ENCODE measurements at places on chromosomes 7 and 10.

GRCh38 chr10:119502209-119502608, 40.3 kb downstream of the RGS10 start:
- peak; percentile 92 for DNase-seq

DNA sequence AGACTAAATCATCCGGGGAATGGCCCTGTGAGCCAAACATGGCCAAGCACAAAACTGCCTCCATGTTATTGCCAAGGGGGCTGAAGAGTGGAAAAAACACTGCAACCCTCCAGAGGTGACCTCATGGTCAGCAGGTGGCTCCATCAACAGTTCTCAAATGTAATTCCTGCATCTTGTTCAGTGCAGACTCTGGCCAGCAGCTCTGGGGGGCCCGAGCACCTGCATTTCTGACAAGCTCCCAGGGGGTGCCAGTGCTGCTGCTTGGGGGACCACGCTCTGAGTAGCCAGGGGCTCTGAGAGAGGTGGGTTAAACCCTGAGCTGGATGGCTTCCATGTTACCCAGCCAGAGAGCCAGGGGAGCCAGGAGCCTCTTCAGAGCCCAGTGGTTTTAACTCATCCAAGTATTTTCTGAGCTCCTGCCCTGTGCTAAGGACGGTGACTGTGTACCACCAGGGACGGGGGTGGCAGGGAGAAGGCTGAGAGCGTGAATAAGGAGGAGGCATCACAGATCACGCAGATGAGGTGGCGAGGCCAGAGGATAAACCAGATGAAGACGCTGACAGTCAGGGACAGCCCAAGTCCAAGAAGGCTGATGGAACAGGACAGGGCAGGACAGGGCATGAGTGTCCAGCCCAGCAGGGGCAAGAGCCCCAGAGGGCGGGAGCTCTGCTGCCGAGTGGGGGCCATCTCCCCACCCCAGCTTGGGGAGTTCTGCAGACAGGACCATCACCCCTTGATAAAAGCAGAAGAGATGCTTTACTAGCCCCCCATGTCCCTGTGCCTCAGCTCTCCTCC, 52.9 kb downstream of the CLEC2L start:
- DNase-seq, result no peak

GRCh38 chr10:5400468-5401240, 4.0 kb downstream of the TUBAL3 start:
- DNase-seq, result no peak

- no peak for DNase-seq
These were observed 896.9 kb upstream of the PHF14 start for GRCh38 chr7:10076660-10077300.

DNA sequence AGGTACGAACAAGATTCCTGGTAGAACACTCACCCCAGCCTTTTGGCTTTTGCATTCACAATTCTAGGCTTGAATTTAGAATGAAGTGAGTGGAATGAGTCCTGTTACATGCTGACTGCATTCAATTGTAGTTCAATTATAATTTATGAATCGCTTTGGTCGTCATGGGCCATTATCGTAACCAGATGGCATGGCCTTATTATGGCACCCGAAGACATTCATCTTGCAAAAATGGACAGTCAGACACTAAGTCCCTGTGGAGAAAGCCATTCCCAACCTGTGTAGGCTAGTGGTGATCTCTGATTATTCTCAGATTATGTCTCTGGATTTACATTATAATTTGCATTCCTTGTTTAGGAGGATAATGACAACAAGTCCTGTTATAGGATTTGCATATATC, 292.4 kb upstream of the NPSR1 start:
- no peak for DNase-seq

- DNase-seq, result no peak
These were observed 2.0 kb downstream of the MTPN start for GRCh38 chr7:135975166-135975565.

GRCh38 chr10:106592396-106592795, 572.1 kb downstream of the SORCS1 start:
- DNase-seq, result no peak

GRCh38 chr10:43679509-43679908, 30.8 kb upstream of the ZNF32 start:
- DNase-seq, result no peak

DNA sequence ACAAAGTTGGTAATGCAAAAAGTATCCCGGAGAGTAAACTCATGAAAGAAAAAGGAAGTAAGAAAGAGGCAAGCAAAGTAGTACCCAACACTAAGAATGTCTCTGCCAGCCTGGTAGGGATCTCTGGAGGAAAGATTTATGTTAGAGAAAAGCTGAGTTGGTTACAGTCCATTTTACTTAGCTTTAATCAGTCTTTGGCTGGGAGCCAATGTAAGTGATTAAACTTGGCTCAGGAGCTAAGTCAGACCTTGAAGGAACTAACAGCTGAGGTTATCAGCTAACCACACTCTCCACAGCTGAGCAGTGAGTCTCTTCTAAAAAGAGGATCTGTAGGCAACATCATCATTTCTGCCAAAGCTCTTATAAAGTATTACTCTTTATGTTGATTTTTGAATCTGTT, 148.0 kb downstream of the ANKRD7 start:
- DNase-seq, result no peak

- peak; percentile 2 for DNase-seq
These were observed 205.3 kb upstream of the HDAC9 start for GRCh38 chr7:18290223-18290622.

GRCh38 chr7:99133766-99134564, 9.9 kb downstream of the SMURF1 start:
- DNase-seq, result no peak

- DNase-seq, result no peak
These were observed 201.9 kb downstream of the INHBA start for GRCh38 chr7:41501006-41501405.

GRCh38 chr7:136138991-136139390, 161.8 kb upstream of the MTPN start:
- DNase-seq, result no peak

GRCh38 chr7:80468931-80469714, 42.7 kb downstream of the GNAT3 start:
- DNase-seq, result no peak

DNA sequence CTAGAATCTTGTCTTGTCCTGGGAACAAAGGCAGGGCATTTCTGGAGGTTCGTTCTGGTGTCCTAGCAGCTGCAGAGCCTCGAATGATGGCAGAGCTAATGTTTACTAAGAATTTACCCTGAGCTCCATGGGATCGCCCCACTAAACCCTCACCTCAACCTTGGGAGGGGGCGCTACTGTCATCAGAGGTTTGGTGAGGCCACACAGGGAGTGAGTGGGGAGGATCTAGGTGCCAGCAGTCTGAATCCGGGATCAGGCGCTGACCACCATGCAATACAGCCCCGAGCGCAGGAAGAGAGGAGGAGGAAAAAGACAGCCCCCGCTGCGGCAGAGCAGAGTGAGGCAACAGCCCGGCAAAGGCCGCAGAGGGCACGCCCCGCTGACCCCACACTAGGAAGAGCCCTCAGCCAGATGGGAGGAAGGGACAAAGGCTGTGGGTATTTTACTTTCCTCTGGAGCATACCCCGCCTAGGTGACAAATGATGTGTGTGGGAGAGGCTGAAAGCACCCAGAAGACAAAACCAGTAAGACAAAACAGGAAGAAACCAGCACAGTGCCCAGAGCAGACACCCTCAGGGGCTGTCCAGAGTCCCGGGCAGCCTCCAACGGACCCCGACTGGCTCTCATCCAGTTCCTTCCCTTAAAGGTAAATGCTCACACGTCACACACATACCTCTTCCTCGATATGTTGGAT, 103.5 kb downstream of the FAM53B start:
- no peak for DNase-seq
